ENCODE measurements at places on chromosomes 6 and 20.

GRCh38 chr6:147950623-147950987 lies 392.0 kb upstream of the SASH1 start:
- DNase-seq, result peak; percentile 72

DNA sequence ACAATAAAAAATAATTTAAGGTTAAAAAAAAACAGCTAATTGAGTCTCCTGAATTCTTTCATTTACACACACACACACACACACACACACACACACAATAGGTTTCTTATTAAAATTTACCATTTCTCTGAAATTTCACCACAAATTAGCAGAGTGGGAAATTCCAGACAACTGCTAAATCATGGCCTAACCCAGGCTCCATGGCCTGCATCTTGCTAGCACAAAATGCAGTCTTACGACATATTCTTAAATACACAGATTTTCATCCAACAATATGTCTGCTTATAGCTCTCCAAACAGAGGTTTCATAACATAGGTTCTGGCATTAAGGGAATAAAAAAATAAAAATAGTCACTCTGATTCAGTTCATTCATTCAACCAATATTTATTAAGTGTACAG lies 46.9 kb downstream of the SOD2 start:
- peak; percentile 67 for DNase-seq

- DNase-seq, result no peak
These were observed 603.7 kb downstream of the TENT5A start for GRCh38 chr6:81148751-81149150.

DNA sequence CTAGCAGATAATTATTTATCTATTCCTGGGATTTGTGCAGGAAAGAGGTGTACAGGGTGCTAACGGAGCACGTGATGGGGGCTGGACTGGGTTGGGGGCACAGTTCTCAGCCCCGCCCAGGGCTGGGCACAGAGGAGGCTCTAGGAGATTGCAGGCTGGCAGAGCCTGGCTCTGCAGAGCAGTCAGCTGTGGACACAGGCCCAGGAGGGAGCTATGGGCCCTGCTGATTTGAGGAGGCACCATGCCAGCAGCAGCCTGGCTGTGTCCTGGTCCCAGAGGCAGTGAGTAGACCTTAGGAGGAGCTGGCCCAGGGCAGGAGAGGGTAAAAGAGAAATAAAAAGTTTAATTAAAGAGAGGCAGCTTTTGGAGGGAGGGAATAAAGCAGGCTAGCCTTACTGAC lies 19.3 kb downstream of the MAFB start:
- DNase-seq, result no peak

- DNase-seq, result no peak
These were observed 43.2 kb downstream of the STK35 start for GRCh38 chr20:2144850-2145249.

DNA sequence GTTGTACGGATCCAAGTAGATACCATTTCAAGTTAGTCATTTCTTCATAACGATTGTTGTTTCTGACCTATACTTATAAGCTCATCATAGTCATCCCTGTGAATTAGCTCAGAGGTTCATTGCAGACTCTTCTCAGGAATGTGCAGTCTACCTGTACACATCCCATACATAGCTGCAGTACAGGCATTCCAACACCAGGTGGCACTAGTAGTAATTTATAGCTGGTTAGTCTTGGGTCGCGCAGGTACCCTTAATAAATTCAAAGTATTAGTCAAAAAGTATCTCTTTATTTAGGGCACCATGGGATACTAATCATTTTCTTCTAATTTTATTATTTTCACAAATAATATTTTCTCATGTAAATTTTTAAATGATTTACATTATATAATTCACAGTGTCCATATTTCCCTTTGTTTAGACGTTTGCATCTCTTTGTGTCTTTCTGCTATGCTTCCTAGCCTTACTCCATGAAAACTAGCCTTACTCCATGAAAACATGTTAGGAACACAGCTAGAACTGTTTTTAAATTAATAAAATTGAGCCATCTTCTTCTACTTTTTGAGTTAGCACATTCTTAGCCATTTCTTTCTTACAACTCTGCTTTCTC lies 128.6 kb upstream of the FAM83B start:
- DNase-seq, result peak; percentile 14

DNA sequence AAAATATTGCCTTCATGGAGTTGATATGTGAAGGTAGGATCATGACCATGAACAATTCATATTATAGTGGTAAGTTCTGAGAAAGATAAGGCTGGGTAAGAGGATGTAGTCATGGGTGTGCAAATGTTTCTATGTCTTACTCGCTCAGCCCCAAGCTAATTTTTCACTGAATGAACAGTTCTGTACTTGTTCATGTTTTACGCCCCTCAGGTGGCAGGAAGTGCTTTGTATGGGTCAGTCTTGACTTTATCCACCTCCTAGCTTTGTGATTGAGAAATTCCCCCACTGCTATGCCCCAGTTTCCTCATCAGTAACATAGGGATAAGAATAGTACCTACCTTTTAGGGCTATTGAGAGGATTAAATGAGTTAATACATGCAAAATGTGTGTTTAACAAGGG lies 148.2 kb upstream of the KCNG1 start:
- DNase-seq, result no peak
